T-helper 1 cell (primary cell): ENCODE measurements at places on chromosomes 7 and 10.

GRCh38 chr7:9921326-9921725, 1052.3 kb upstream of the PHF14 start:
- no peak for DNase-seq

GRCh38 chr7:102295346-102296178, 8.9 kb downstream of the SH2B2 start:
- no peak for DNase-seq

DNA sequence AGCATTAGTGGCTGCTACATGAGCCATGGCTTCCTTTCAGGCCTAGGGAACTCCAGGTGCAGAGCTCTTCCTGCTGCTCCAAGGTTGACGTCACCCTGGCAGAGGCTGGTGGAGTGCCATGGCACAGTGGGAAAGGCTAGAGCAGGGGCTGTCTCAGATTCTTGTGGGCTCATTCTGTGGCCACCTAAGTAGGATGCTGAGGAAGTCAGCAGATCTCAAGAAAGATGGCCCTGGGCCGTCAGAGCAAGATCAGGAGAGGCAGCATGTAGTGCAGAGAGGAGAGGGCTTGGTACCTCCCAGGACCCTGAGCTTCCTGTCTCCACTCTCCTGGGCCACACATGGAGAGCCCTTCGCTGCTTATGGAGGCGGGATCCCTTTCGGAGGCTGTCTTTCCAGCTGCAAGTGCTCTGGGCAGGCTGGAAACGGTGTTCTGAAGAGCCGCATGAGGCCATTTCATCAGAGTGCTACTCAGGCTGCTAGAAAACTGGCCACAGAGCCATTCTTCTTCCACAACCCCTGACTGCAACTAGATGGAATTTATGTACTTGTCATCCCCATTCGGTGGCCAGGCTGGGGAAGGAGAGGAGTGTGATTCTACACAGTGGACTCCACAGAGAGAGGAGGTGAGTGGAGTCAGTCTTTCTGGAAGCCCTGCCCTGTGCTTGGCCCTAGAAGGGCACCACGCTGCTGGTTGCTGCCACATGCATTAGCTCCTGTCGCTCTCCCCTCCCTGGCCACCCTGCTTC, 304.2 kb downstream of the RPS24 start:
- no peak for DNase-seq

- DNase-seq, result no peak
Observed at GRCh38 chr7:29929018-29929807, 60.4 kb downstream of the SCRN1 start.

- no peak for DNase-seq
Observed at GRCh38 chr7:56003749-56004148, 39.4 kb downstream of the NIPSNAP2 start.

- no peak for DNase-seq
Observed at GRCh38 chr7:36775061-36775620, 50.8 kb upstream of the AOAH start.

DNA sequence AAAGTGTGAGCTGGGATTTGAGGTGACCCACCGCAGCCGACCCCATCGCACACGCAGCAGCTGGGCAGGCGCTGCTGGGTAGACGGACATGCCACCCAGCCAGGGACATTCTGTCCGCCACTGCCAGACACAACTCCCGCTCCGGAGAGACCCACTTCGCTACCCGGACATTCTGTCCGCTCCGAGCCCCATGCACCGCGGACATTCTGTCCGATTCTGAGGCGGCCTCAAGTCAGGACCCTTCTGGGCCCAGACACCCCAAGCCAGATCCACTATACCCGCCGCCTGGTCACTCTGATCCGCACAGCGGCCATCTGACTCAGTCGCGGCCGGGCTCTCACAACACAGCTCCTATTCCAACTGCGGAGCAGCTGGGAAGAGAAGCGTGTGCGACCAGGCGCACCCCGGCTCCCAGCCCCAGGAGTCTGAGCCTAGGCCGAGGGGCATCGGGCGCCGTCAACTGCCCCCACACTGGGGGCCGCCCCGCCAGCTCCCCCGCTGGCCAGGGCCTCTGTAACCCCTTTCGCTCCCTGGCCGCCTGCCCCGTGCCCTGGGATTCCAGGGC, 763 bp downstream of the PITX3 start:
- no peak for DNase-seq

- no peak for DNase-seq
Observed at GRCh38 chr10:96846395-96846794, 14.3 kb downstream of the LCOR start.

DNA sequence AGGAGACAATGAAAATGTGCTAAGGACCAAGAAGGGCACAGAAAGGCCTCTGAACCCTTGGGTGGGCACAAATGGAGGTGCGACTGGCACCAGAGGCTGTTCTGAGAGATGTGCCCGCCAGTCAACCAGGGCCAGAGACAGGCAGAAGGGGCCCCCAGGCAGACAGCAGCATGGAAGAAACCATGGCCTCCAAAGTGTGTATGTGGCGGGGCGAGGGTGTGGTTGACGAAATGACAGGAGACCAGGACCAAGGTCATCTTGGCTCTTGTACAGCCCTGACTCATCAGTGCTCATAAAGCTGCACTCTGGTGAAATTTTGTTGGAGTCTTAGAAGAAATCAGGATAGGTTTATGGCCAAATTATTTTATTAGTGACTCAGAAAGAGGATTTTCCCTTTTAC, 4.0 kb upstream of the MRPS24 start:
- DNase-seq, result no peak
